ENCODE measurements at places on chromosomes 5 and 9.

DNA sequence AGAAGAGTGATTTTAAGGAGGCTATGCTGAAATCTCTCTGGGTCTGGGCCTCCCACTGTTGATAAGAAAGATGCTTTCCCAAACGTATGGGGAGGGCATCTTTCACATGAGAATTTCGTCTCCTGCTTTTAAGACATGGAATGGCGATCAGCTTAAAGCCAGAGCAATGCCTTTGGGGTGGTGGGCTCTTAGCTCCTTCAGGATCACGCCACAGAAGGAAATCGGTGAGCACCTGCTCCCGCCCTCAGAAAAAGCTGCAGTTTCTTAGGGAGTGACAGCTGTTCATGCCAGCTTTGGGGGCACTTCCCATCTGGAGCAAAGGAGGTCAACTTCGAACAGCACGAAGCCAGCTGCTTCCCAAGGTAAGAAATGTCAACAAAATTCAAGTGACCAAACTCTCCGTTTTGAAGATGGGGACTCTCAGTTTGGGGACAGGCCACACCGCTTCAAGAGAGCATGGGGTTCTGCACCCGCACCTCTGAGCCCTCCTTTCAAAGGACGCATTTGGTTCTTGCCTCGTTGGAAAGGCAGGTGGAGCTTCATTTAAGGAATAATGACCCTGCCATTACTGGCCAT, 39.0 kb downstream of the TRIP13 start:
- no peak for DNase-seq

DNA sequence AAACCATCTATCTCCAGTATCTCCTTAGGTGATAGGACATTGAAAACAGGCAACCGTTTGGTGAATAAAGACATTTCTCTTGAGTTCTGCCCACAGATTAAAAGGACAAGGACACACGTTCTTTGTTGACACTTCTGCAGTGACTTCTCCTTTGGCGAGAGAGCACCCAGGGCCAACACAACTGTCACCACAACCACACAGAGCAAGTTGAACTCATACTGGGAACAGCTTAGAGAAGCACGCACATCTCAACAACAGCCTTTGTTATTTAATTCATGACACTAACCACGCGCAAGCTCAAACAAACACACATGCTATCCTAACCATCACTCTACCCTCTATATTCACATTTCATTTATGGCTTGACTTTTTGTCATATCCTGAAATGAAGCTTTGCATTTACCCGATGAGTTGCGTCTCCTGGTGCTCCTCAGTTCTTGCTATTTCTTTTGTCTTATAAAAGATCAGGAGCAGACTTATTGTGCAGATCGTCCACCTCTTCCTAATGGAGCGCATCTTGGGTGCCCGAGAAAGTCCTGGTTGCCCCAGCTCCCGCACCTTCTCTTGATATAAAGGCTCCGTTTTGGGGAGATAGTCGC, 543 bp downstream of the ST8SIA4 start:
- no peak for DNase-seq

GRCh38 chr5:67496051-67496450, 299.5 kb upstream of the CD180 start:
- DNase-seq, result no peak

- no peak for DNase-seq
Observed at GRCh38 chr9:19255821-19256220, 25.3 kb downstream of the DENND4C start.

GRCh38 chr5:168135897-168136296, 155.5 kb upstream of the WWC1 start:
- no peak for DNase-seq

- DNase-seq, result no peak
Observed at GRCh38 chr9:109717342-109717741, 62.7 kb upstream of the PALM2AKAP2 start.

GRCh38 chr9:76026796-76027195, 136.3 kb downstream of the PCSK5 start:
- DNase-seq, result no peak
